ENCODE measurements at places on chromosomes 3 and 15.

- DNase-seq, result no peak
Observed at GRCh38 chr3:56909349-56909748, 107.6 kb upstream of the ARHGEF3 start.

DNA sequence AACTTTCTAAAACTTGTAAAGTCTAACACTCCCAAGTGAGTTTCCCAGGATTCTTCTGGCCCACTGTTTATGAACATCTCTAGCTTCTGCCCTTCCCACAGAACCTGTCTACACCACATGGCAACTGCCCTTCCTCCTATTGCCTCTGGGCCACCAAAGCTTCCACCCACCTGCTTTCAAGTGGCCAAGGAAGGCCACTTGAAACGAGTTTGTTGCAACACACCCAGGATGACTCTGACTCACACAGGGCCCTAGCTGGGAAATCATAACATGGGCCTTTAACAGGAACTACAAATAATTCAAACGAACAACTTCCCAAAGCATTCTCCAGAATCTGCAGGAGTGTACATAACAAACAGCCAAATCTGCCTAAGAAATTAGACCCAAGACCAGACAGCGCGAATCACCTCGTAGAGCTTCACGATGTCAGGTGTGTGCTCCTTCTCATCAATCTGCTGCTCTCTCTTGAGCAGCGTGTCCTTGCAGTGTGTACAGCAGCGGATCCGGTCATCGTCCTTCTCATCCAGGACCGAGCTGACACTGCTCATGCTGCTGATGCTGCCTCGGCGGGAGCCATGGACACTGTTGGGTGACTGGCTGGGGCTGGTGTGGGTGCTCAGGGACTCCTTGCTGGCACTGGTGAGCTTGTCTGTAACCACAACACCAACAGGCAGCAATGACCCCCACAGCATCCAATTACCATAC, 16.8 kb downstream of the RBSN start:
- no peak for DNase-seq

DNA sequence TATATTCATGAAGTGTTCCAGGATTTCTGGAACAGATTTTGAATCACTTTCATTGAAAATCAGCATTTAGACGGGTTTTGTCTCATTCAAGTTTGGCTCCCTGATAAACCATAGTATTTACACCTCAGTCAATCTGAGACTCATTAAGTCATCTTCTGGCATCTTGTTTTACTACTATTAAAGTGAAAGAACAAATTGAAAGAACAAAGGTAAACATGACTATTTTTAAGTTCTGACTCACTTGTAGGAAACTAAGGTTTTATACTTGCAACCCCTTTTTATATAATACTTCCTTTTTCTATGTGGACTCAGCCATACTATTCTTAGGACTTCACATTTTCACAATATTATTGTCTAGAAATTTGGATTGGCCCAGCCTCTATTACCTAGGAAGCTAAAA, 854.4 kb downstream of the SQOR start:
- DNase-seq, result no peak

DNA sequence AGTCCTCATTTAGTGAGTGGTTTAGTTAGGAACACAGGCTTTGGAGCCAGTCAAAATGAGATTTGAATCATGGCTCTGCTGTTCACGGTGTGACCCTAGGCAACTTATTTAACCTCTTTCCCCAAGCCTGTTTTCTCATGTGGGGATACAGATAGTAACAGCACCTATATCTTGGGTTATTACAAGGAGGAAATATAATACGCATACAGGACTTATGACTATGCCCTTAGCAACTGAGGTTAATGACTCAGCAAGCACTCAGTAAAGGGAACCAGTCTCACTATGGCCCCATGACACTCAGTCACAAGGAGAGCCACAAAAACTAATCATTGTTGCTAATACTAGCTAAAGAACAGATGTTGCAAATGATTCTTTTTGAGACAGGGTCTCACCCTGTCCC, 45.9 kb downstream of the SUMF1 start:
- no peak for DNase-seq

GRCh38 chr3:11467875-11468274, 175.8 kb downstream of the VGLL4 start:
- DNase-seq, result no peak

DNA sequence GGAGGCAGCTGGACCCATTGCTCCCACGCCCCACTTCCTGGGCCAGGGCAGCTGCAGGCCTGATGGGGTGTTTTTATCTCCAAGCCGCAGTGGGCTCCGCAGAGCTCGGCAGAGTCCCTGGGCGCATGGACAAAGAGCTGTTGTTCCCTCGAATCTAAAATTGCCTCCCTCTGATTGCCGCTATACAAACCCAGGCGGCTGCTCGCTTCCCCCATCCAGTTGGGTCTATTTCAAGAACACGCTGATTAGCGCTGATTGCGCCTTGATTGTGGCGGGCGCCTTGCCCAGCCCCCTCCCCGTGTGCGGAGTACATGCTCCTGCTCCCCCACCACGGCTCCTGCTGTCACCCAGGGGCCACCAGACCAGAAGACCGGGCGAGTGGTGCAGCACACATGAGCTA, 43.4 kb upstream of the SLC6A1 start:
- no peak for DNase-seq

- DNase-seq, result no peak
Observed at GRCh38 chr15:39161096-39161495, 419.8 kb upstream of the THBS1 start.

DNA sequence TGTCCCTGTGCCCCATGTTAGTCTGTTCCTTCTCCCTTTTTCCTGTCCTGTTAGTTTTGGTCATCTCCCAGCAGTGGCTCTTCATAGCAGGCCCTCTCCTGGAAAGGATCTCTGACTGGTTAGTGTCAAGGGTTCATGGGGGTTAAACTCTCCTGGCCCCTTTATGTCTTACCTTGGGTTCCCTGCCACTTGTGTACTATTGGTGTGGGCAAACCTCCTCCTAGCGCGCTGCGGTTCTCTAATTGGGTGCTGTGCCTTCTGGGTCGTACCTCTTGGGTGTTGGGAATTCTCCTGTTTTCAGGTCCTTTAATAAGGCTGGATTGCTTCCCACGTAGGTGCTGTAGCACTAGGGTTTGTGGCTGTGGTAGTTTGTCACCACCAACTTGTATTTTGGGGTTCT, 18.8 kb downstream of the GMPS start:
- DNase-seq, result no peak

Measured in GM19239 (cell line).